Left ventricle myocardium superior (tissue), 1 donor: ENCODE measurements at places on chromosomes 5 and 9. TPM values are rescaled to one million over a fixed set of nuclear protein-coding genes. Genes with fewer than 3 reads are reported as not detected.

KLHL9 gene
- 11.2 TPM for total RNA-seq

GRCh38 chr5:149824120-149824519 is 94.0 kb downstream of the PPARGC1B start:
- no peak for DNase-seq

TAF11L10 gene
- not detected for total RNA-seq

GRCh38 chr9:71646131-71646530 is 122.2 kb downstream of the CEMIP2 start:
- no peak for DNase-seq

OTP gene
- total RNA-seq: not detected

- no peak for DNase-seq
Observed at GRCh38 chr9:119420231-119420630, 51.0 kb upstream of the BRINP1 start.

GRCh38 chr9:89526667-89527066 is 28.8 kb upstream of the SEMA4D start:
- DNase-seq: no peak

PCDHB9 gene
- total RNA-seq: 0.59 TPM

DNA sequence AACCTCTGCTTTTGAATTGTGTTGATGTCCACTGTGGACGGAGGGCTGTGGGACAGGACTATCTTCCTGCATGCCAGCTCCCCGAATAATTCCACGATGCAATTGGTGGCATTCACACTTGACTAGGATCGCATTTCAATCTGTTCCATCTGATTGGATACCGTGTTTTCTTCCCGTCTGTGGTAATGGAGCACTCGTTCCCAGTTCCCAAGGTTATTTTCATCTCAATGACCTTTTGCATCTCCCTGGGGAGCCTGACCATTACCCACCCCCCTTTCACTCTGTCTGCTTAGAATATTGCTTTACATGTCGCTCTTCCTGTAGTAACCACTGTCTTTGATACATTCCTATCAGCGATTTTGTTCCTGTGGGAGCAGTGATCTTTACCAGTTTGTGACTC is 402.2 kb upstream of the WWC1 start:
- DNase-seq: no peak
